ENCODE measurements at places on chromosomes 2 and 18.

GRCh38 chr2:137771064-137771463 is 193.2 kb upstream of the HNMT start:
- no peaks in the 10 kb centered on the region for H3K4me1 ChIP-seq
- DNase-seq: no peak
- no peaks in the 10 kb centered on the region for H3K36me3 ChIP-seq
- no peak overlapping the region for H3K4me3 ChIP-seq
- no peaks in the 10 kb centered on the region for H3K27me3 ChIP-seq
- H3K27ac ChIP-seq: no peak overlapping the region

- H3K27ac ChIP-seq: no peak overlapping the region
- no peak for DNase-seq
- H3K4me1 ChIP-seq: no peaks in the 10 kb centered on the region
- H3K36me3 ChIP-seq: no peaks in the 10 kb centered on the region
- H3K4me3 ChIP-seq: no peak overlapping the region
- no peaks in the 10 kb centered on the region for H3K27me3 ChIP-seq
Observed at GRCh38 chr2:75251896-75252295, 52.6 kb upstream of the TACR1 start.

GRCh38 chr2:69469784-69470183 is 32.5 kb upstream of the NFU1 start:
- peak; percentile 58 for DNase-seq
- no peak overlapping the region for H3K27ac ChIP-seq
- no peaks in the 10 kb centered on the region for H3K36me3 ChIP-seq
- H3K4me3 ChIP-seq: no peak overlapping the region
- H3K4me1 ChIP-seq: peaks cover 2% of the 10 kb centered on the region

GRCh38 chr18:63795606-63796005 is 20.4 kb downstream of the SERPINB7 start:
- no peaks in the 10 kb centered on the region for H3K27me3 ChIP-seq
- H3K4me3 ChIP-seq: no peak overlapping the region
- no peaks in the 10 kb centered on the region for H3K36me3 ChIP-seq
- no peaks in the 10 kb centered on the region for H3K4me1 ChIP-seq

- no peak overlapping the region for H3K4me3 ChIP-seq
- peaks cover 23% of the 10 kb centered on the region for H3K4me1 ChIP-seq
- DNase-seq: no peak
- H3K36me3 ChIP-seq: no peaks in the 10 kb centered on the region
- H3K27me3 ChIP-seq: no peaks in the 10 kb centered on the region
Observed at GRCh38 chr2:101763496-101764333, 66.2 kb downstream of the MAP4K4 start.
